ENCODE measurements at places on chromosomes 12 and 14.

DNA sequence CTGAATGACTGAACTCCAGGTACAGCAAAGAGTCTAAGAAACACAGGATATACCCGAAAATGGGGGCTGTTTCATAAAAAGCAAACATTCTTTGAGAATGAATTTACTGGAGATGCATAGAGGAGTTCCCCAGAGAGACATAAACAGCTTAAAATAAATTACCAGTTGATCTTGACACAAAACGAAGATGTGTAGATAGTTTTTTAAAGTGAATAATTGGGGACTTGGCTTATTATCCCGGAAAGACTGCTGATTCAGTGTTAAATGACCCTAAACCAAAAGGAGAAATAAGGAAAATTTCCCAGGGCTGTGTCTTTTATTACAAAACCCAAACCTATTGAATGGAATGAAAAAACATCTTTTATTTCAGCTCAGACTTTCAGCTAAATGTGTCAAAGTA, 1052.8 kb upstream of the TMEM132C start:
- no peak for DNase-seq

DNA sequence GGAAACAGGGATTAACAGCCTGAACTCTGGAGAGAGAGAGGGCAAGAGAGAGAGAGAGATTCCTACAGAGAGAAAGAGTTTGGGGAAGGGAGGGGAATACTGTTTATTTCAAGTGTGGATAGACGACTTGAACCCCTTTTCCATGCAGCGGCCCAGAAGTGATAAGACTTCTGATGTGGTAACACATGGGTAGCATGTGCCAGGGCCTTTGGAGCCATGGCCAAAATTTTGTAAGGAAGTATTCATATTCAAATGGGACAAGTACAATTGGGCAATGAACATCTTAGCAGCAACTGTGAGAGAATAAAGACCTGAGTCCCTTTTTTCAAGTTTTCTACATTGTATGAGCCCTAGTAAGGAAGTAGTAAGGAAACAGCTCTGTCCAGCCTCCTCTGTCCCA, 42.4 kb upstream of the CCDC196 start:
- no peak for DNase-seq

DNA sequence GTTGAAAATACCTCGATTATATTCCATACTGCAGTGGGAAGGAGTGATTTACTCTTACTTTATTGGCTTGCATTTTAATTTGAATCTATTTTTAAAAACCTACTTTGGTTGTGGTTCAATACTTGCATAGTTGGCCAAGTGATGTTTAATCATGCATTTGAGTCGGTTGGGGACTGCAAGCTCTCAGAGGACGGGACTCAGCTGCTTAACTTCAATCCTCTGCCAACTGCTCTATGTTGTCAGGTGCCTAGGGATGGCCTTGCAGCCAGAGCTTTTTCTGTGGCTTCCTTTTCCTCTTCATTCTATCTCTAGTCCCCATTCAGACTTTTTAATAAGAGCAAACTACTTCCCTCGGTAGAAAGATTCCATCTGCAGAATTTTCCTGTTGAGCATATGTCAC, 53.4 kb upstream of the KRR1 start:
- DNase-seq, result no peak

DNA sequence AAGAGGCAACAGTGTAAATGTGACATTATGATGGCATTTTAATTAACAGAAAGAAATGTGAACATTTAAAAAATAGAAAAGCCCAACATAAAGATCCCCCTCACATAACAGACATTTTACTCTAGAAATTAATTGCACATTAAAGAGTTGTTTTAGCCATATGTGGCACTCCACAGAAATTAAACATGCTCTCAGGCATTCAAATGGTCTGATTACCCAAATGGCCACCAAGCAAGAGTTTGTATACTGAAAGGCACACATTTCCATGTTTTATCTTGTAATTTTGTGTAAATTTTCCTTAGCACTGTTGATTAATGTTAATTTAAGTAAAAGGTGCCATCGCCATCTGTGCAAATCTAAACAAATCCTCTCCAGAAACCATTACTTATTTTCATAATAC, 43.5 kb downstream of the GTF2A1 start:
- no peak for DNase-seq

DNA sequence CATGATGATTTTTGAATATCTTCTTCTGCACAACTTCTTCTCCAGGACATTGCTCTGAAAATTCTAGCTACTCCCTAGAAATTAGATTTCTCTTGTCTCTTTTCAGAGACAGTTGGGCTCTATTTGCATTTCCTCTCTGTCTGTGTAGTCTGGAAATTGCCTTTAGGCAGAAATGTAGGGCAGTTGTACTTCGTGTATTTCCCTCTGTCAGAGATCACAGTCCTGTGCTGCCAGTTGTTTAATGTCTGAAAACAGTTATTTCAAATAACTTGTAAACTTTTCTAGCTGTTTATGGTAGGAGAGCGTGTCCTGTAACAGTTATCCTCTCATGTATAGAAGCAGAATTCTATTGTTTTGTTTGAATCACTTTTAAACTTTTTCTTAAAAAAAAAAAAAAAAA, 86.9 kb downstream of the TTLL5 start:
- DNase-seq, result no peak

DNA sequence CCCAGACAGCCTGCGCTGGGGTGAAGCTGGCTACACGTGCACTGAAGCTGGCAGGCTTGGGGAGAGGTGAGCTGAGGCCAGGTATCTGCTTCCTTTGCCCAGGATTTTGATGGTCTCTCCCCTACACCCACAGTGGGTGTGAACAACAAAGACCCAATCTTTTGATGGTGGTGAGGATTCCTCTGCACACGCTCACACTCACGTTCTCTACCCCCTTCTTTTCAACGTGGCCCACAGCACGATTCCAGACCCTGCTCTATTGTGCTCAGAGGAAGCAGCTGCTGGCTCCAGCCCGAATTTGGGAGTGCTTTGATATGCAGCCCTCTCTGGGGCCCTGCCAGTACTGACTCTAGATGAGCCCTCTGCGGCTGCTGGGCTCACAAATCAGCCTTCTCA, 4.9 kb downstream of the CD9 start:
- no peak for DNase-seq

DNA sequence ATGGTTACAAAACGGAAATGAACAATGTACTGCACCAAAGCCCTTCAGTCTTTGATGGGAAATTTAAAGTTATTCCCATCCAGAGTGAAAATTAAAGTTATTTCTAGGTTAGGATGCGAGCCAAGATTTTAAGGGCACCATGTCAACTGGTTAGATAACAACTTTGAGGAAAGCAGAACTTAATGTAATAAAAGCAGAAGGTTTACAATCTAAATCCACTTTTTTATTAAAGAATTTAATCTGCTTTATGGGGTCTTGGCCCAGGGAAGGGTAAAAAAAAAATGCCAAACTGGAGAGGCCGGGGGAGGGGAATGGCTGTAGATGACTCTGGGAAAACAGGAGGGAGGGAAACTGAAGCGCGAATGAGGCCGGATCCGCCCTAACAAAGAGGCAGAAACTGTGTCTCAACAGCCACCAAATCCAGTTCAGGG, 108.2 kb upstream of the ATF7IP start:
- no peak for DNase-seq

DNA sequence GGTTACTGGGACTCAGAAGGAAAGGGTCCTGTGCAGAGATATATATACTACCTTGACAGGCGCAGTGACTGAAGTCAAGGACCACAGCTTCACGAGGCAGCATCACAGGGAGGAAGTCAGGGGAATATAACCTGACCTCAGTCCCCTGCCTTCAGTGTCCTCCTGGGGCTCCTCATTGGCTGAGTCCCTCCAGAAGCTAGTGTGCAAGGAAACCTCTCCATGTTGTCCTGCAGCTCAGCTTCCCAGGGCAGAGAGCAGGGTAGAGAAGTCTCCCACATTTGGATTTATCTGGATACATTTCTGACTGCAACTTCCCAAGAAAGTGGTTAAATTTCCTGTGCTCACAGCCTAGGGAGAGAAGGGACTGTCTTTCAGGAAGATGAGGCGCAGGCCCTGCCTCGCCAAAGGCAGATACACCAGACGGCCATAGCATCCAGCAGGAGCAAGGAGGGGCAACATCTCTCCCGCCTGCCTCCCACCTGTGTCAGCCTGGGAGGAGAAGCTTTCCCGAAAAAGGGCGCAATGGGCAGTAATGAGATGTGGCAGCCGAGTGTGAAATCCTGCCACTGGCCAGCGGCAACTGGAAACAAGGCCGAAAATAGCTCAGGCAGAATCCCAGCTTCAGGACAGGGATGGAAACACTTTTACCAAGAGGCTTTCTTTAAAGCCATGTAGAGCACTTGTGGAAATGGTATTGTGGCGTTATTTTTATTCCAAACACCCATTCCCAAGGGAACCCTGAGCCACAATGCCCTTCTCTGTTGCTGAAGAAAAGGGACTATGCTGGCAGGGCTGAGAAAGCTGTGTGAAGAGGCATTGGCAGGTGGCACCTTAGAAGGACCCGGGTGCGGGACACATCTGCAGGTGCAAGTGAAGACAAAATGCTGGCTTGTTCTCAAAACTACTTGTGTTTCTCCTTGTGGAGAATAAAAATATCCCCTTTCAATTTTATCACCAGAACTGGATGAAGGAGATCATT, 54.9 kb upstream of the HIF1A start:
- DNase-seq, result no peak

- no peak for DNase-seq
Observed at GRCh38 chr14:49017447-49017846, 568.7 kb downstream of the RPS29 start.

DNA sequence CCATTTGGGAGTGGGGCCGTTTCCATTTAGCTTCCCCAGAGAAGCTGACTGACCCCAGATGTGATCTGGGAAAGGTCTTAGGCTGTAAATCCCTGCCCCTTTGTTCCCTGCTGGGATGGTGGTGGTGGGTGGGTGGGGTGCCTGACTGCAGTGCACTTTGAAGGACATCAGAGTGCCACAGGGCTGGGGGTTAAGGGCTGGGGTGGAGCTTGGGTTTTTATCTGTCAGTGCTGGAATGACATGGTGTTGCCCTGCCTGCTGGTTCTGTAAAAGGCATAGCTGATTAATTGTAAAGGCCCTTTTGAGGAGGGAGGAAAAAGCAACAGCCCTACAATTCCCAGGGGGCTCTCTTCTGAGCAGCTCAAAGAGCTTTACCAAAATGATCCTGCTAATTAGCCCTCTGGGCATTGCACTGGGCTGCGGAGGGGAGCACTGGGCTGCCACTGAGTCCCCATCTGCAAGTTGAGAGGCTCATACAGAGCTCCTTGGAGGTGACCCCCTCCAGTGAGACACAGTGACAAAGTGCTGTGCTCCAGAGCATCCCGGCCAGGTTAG, 21.1 kb downstream of the PLEKHG3 start:
- no peak for DNase-seq

- DNase-seq, result no peak
Observed at GRCh38 chr12:132168311-132169031, 24.2 kb downstream of the NOC4L start.

DNA sequence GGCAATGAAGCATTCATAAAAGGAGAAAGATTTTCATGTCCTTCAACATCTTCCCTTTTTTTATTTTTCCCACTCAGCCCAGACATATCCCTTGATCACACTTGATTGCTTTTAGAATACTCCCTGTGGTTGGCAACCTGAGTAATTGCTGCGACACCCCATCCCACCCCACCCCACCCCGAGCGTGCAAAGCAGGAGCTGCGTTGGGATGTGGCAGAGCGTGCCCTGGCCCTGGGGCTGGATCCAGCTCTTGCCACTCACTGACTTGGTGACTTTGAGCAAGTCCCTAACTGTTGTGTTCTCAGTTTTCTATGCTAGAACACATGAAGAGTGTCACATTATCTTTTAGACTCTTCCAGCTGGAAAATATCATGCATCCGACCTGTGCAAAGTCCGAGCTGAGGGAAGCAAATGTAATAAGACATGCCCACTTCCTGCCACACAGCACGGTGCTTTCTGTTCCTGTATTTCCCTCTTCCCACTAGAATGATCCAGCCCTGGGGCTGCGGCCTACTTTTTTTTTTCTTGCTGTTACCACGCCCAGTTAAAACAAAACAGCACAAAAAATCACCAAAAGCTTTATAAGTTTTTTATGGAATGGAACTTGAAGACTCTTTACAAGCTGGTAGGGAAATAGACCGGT, 4.0 kb downstream of the ASCL4 start:
- no peak for DNase-seq
